ENCODE measurements at places on chromosomes 7 and 10.

DNA sequence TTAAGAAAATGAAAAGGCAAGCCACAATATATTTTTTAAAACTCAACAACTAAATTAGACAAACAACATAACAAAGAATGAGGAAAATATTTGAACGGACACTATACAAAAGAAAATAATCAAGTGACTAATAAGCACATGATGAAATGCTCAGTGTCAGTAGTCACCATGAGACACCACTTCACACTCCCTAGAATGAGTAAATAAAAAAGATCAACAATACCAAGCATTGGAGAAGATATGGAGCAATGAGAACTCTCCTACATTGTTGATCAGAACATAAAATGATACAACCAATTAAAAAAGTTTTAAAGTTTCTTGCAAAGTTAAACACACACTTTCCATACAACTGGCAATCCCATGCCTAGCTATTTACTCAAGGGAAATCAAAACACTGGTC, 222.2 kb downstream of the C7orf25 start:
- DNase-seq: no peak

- peak; percentile 95 for DNase-seq
These were observed 15.9 kb downstream of the ADAM12 start for GRCh38 chr10:126372396-126372795.

GRCh38 chr10:116602648-116603400, 12.1 kb downstream of the PNLIPRP1 start:
- no peak for DNase-seq

GRCh38 chr7:408751-409311, 110.8 kb downstream of the PDGFA start:
- DNase-seq: no peak
